ENCODE measurements at places on chromosomes 11 and 22.

GRCh38 chr22:29216873-29217666, 11.4 kb downstream of the EMID1 start:
- no peak for DNase-seq

DNA sequence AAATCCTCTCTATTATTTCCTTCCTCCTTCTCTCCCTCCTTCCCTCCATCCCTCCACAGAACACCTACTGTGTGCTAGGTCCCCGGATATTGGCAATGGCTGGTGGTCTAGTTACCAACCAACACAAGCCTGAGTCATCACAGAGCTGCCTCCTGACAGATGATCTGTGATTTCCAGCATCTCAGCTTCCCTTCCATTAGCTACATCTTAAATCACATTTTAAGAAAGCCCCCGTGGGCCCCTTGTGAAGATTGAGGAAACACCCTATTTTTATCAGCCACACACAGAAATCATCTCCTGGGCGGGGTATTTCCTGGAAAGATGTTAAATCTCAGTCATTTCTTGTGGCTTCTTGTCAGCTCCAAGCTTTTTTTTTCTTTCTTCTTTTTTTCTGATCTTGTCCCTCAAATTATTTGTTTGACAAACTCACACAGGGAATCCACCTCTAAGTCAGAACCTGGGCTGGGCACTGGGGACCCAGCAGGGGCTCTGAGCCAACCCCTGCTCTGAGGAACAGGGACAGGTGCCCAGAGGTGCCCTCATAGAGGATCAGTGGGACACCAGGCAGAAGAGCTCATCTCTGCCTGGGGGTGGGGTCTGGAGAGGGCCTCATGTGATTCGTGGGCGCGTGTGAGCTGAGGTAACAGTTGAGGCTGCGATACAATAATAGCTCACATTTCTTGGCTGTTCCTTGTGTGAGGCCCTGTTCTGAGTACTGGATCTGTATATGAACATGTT, 42.4 kb downstream of the CACNA1I start:
- peak; percentile 35 for DNase-seq

DNA sequence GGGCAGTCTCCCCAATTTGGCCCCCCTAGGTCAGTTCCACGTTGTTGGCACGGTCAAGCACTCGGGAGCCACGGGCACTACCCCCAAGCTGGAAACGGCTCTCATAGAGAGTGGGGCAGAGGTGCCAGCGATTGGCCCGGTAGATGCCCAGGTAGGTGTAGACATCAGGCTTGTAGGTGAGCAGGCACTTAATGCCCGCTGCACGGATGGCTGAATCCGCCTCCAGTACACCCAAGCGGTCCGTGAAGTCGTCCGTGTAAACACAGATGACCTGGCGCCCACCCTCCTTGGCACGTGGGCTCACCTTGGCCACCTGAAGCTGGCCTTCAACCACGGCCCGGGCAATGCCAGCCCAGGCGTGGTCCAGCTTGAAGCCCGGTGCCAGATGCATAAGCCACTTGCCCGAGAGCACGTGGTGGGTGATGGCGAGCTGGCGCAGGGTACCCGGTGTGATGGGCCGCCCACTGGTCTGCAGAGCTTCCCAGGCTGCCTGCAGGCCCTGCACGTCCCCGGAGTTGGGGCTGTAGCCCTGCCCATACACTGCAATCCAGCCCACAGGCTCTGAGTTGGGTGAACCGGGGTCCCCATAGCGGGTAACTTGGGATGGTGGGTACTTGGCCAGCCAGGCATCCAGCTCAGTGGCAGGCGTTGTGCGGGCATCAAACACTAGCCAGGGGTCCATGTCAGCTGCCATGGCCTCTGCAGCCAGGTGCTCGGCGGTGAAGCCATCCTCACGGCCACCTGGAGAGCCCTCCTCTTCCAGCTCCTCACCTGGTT, 1.2 kb downstream of the C11orf68 start:
- no peak for DNase-seq

DNA sequence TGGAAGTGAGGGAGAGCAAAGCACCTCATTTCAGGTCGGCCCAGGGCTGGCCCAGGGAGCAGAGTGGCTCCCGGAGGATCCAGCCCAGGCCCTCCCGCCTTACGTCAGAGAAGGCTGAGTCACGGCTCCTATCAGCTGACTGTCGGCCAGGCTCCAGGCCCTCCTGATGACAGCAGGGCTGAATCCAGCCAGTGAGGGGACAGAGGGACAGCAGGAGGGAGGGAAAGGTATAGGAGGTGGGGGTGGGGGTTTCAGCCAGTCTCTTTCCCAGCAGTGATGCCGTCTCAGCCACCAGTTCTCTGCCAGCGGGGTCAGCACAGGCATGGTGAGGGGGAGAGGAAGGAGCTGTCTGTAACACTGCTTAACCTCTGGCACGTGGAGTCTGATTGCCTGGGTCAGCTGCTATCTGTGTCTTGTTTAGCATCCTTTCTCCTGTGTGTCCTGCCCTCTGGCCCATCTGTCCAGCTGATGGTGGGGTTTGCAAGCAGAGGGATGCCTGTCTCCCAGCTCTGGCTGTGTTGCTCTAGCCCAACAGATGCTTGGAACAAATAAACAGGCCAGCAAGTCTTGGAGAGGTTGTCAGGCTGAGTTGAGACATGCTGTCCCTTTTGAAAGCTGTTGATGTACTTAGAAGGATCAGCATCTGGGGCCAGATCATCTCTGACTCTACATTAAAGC, 74.0 kb downstream of the ADAMTS15 start:
- no peak for DNase-seq

DNA sequence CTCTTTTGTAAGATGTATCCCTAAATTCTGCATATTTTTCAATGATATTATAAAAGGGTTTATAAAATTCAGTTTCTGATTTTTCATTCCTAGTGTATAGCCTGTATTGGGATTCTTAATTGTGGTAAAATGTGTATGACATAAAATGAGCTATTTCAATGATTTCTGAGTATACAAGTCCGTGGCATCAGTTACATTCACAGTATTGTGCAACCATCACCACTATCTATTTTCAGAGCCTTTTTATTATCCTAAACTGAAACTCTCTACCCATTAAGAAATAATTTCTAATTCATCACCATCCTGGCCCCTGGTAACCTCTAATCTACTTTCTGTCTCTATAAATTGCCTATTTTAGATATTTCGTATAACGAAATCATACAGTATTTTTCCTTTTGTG, 39.8 kb downstream of the EIF3F start:
- DNase-seq: no peak
